ENCODE measurements at places on chromosomes 1 and 21. TPM values are rescaled to one million over a fixed set of nuclear protein-coding genes. Genes with fewer than 3 reads are reported as not detected.

FAM151A gene
- not detected for total RNA-seq

FHAD1 gene
- total RNA-seq = 0.09 TPM

CCSAP gene
- total RNA-seq = 9.1 TPM

C4BPA gene
- not detected for total RNA-seq

MAN1C1 gene
- total RNA-seq = 12.1 TPM

SLAMF8 gene
- 1.1 TPM for total RNA-seq

ELAVL4 gene
- not detected for total RNA-seq

RNU1-2 gene
- 2,397 TPM for total RNA-seq

PTGFR gene
- total RNA-seq = not detected

IL22RA1 gene
- total RNA-seq = not detected

RGS13 gene
- total RNA-seq = not detected

LRRC3 gene
- total RNA-seq = 3.9 TPM

SHE gene
- not detected for total RNA-seq

MYBPH gene
- not detected for total RNA-seq

RPTN gene
- not detected for total RNA-seq

SEC16B gene
- total RNA-seq = not detected

S100A10 gene
- 437 TPM for total RNA-seq

SLC26A9 gene
- total RNA-seq = not detected

PRAMEF26 gene
- not detected for total RNA-seq

ANKRD65 gene
- total RNA-seq = not detected

SRRM1 gene
- total RNA-seq = 213 TPM

SPRR4 gene
- not detected for total RNA-seq

CDC14A gene
- 25.5 TPM for total RNA-seq

GBP6 gene
- 0.36 TPM for total RNA-seq

ADCY10 gene
- total RNA-seq = 0.14 TPM

C8B gene
- total RNA-seq = not detected

KRTAP21-2 gene
- total RNA-seq = not detected

DNM3 gene
- total RNA-seq = 1.5 TPM

HSD17B7 gene
- 20.3 TPM for total RNA-seq

FGR gene
- 0.14 TPM for total RNA-seq

DNAI4 gene
- 1.6 TPM for total RNA-seq

FASLG gene
- total RNA-seq = 3.2 TPM

NUDT4B gene
- 1.4 TPM for total RNA-seq

S100A7 gene
- total RNA-seq = not detected

FAM167B gene
- 0.52 TPM for total RNA-seq

SIPA1L2 gene
- total RNA-seq = 0.23 TPM

NCF2 gene
- total RNA-seq = 22.9 TPM

CELA2A gene
- not detected for total RNA-seq

GUCA2B gene
- not detected for total RNA-seq

FNDC5 gene
- total RNA-seq = not detected

IVL gene
- total RNA-seq = not detected

UBL4B gene
- total RNA-seq = not detected

DYNLT5 gene
- total RNA-seq = not detected

GJA5 gene
- total RNA-seq = not detected

DNAJC28 gene
- total RNA-seq = 0.23 TPM

C1orf116 gene
- total RNA-seq = not detected

LCE1D gene
- total RNA-seq = not detected

BRDT gene
- total RNA-seq = not detected

CCDC30 gene
- total RNA-seq = 2.2 TPM

PLCH2 gene
- total RNA-seq = 7.3 TPM

FABP3 gene
- total RNA-seq = not detected

SYT2 gene
- total RNA-seq = not detected

NTMT2 gene
- total RNA-seq = not detected
